ENCODE measurements at places on chromosomes 1 and 21.
A peak's percentile ranks its signal among the peaks of the same experiment; 100 is the strongest.

DNA sequence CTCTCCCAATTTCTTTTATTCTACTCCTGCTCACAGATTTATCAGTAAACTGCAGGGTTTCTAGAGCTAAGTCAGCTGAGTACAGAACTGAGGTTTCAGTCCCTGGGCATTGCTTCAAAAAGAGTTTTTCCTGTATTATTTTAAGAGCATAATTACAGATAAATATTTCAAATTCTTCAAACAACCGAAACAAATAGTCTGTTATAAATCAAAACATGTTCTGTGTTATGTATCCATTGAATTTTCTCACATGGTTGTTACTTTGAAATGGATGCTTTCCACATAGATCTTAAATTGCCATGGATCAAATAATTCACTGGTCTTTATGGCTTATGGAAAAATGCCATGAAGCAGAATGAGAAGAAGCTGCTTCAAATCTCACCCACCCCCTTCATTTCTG is 64.5 kb downstream of the LRRC8C start:
- no peak for DNase-seq

GRCh38 chr1:204162494-204163074 is 3.6 kb downstream of the REN start:
- DNase-seq: peak; percentile 47

DNA sequence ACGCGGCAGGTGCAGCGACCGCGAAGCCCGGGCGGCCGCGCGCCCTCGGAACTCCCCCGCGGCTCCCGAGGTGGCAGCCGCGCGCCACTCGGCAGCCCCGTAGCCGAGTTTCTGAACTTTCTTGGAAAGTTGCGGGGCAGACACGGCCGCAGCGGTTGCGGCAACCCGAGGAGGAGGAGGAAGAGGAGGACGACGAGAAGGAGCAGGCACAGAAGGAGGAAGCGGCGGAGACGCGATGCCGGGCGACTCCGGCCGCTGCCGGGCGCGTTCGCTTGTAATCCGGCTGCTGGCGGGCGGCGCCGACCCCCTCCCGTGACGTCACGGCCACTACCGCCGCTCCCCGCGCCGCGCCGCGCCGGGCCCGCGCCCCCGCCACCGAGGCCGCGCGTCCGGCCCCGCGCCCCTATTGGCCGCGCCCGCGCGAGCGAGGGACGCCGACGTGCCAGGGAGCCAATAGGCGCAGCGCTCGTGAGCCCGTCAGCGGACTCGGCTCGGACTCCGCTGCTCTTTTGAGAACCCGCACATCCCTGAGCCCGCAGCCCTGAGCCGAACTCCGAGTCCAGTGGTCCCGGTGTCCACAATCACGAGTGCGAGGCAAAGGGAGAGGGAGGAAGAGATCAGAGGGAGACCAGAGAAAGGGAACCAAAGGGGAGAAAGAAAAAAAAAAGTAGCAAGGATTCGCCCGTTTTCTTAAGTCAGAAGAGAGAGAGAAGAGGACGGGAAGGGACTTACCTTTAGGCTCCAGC is 736 bp upstream of the BARHL2 start:
- DNase-seq: no peak

DNA sequence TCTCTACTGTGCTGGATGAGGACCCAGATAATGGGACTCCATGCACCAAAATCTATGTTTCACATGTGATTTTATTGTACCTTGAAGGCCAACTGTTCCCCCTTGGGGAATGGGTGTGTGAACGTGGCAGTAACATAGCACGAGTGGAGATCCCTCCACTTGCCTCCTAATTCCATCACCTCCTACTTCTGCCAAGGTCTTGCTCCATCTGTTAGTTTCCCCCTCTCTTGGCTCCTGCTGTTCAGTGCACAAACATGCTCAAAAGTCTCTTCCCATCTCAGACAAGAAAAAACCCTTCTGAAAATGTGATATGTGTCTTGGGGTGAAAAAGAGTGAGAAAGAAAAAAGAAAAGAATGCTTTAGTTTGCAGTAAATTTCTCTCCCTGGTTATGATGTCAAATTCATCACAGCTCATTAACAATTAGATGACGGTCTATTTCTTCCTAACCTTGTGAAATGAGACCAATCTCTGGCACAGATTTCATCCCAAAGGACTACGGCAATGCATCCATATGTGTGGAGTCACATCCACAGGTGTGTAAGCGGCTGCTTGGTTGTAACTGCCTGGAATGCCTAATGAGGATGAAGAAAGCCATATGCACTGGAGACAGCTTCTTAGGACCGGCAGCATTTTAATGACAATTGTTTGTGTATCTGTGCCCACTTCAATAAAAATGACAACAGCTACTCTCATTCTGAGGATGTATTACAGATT is 79.3 kb upstream of the DIRAS3 start:
- DNase-seq: no peak

DNA sequence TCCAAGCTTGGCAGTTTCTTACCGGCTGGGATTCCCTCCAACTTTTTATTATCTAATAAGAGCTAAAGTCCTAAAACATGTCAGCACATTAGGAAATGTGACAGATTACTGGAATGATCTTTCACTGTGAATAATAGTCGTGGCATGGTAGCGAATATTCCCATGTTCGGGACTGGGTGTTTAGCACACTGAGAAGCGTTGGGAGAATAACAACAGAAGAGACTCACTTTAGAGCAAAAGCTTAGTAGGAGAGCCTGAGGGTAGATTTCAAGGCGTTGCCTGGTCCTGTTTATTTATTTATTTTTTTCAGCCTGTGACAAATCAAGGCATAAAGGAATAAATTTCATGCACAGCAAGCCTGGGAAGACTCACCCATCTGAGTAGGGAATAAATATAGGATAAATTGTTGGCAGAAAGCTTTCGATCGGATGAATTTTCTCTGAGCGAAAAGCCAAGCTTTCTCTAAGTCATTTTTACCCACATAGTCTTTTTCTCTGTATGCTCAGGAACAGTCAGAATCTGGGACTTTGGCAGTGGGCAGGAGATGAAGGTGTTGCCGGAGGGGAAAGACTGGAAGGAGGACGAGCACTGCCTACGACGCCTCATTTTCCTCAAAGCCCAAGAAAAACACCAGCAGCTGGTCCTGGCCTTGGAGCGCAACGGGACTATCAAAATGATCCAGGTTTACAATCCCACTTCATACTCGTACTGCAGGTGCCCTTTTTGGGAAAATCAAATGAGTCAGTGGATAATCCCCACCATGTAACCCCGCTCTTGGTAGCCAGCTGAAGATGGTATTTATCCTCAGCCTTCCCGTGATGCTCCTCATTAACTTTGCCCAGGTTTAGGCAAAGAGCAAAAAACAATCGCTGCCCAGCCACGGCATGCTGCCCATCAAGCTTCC is 97.2 kb downstream of the WDR64 start:
- no peak for DNase-seq

- peak; percentile 43 for DNase-seq
Observed at GRCh38 chr21:45319461-45320211, 31.9 kb upstream of the POFUT2 start.

Measured in HFFc6 (cell line).